Stimulated activated CD8-positive, alpha-beta memory T cell treated with anti-CD3 and anti-CD28 coated beads, Interleukin-4, amount 100 ng/mL, for 4 hours (primary cell): ENCODE measurements at places on chromosomes 12 and 14.

GRCh38 chr14:83347874-83348273 lies 1814.2 kb upstream of the SEL1L start:
- DNase-seq, result no peak

DNA sequence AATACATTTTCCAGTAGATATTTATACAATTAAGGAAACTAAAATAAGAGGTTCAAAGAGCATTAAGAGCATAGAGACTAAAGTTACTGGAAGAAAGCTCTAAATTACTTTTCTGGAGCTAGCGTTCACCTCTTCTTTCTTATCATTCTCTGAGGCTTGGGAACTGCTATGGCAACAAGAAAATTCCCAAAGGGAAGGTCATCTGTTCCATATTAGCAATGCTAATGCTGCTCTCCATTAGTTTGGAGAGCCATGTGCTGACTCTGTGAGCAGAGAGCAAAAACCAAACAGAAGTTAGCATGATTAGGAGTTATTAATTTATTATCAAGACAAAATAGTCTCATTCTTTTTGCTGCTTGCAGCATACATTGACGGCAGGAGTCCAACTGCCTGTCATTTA lies 143.1 kb upstream of the SLC16A7 start:
- DNase-seq, result no peak

- no peak for DNase-seq
Measured at GRCh38 chr14:81388336-81388735, 11.8 kb downstream of the STON2 start.

- no peak for DNase-seq
Measured at GRCh38 chr12:114998750-114999128, 314.8 kb upstream of the TBX3 start.

- DNase-seq, result no peak
Measured at GRCh38 chr14:105853907-105854599, 327.7 kb downstream of the TMEM121 start.

DNA sequence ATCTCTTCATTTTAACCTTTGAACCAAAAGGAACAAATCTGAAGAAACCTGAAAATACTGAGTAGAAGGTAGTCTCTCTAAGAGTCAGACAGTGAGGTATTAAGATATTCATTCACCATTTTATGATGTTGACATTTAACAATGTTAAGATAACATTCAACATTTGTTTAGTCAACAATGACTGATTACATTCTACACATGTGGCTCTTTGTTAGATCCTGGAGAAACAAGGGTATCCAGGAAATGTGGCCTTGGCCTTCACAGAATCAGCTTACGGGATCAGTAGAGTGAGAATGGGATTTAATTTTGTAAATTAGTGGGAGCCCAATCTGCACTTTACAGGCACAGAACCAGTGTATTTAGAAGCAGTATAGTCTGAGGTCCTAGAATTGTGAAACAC lies 355.5 kb downstream of the KCNH5 start:
- DNase-seq, result no peak

GRCh38 chr12:22856178-22856577 lies 231.2 kb downstream of the ETNK1 start:
- DNase-seq, result no peak
